ACHN (cell line): ENCODE measurements at places on chromosomes 5 and 9.
A peak's percentile ranks its signal among the peaks of the same experiment; 100 is the strongest.

DNA sequence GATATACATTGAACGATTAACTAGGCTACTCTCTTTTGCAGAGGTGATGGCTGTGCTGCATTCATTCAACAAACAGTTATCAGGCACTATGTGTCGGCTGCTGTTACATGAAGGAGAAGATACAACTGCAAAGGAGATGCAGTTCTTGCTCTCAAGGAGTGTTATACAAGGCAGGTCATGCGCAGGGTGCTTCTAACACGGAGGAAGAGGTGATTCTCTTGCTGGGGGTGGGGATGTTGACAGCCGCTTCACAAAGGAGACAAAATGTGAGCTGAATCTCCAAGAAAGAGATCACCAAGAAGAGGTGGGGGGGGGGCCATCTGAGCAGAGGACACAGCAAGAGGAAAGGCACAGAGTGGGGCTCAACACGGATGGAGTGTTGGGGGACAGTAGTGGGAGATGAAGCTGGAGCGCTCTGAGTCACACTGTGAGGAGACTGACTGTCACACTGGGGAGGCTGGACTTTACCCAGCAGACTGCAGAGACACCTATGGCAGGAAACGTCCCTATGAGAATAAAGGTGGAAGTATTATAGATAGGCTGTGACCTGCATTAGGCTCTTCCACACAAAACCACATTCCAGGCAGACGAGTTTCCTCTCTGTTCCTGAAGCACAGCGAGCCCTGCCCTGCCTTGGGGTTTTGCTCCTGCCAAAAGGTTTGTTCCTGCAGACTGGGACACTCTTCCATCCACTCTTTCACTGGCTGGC, 20.9 kb downstream of the NDUFA8 start:
- DNase-seq = no peak

DNA sequence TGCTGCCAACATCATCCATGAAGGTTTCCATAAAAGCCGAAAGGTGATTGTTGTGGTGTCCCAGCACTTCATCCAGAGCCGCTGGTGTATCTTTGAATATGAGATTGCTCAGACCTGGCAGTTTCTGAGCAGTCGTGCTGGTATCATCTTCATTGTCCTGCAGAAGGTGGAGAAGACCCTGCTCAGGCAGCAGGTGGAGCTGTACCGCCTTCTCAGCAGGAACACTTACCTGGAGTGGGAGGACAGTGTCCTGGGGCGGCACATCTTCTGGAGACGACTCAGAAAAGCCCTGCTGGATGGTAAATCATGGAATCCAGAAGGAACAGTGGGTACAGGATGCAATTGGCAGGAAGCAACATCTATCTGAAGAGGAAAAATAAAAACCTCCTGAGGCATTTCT, 10.1 kb downstream of the TLR4 start:
- DNase-seq = no peak

GRCh38 chr9:16442622-16443021, 427.8 kb downstream of the BNC2 start:
- DNase-seq = peak; percentile 61

DNA sequence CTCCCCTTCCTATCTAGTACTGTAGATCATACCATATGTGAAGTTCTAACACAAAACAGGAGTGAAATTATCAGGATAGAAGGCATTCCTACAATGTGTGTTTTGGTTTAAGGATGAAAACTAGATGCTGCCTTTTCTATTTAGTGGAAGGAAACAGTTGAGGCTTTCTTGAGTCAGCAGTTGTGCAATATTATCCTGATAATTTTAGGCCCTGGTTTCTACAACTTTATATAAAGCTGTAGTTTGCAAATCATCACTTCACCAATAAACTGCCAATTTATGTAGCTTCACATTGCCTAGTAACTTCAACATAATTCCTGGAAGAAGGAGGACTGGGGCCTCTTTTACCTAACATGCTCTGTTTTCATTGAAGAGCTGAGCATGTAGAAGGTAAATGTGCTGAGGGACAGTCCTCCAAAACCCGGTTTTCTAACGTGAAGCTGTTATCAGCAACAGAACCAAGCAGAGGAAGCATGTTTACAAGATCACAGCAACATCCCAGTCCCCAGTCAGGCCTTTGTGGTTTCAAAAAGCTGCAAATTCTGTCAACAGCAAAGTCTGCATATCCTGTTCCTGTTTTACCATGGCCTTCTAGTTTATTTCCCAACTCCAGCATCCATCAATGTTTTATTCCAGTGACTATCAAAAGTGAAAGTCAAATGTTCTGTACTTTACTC, 513.4 kb upstream of the MEF2C start:
- DNase-seq = no peak

DNA sequence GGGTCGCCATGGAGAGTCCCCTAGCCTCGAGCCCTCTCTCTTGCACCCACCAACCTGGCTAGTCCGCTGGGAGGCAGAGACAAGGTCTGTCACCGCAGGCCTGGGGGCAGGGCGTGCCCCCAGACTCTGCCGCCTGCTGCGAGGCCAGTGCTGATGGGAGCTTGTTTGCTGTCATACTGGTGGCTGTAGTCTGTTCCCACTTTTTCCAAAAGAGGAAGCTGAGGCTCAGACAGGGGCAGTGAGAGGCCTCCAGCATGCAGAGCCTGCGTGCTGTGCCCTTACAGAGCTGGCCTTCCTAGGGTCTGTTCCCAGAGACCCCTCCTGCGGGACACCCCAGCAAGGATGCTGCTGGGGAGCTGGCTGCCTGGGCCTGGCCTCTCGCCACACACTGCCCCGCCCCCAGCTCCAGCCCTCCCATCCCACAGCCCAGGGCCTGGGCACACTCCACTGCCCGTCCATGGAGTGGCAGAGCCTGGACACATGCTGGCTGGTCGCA, 21.0 kb upstream of the SUSD3 start:
- DNase-seq = no peak

DNA sequence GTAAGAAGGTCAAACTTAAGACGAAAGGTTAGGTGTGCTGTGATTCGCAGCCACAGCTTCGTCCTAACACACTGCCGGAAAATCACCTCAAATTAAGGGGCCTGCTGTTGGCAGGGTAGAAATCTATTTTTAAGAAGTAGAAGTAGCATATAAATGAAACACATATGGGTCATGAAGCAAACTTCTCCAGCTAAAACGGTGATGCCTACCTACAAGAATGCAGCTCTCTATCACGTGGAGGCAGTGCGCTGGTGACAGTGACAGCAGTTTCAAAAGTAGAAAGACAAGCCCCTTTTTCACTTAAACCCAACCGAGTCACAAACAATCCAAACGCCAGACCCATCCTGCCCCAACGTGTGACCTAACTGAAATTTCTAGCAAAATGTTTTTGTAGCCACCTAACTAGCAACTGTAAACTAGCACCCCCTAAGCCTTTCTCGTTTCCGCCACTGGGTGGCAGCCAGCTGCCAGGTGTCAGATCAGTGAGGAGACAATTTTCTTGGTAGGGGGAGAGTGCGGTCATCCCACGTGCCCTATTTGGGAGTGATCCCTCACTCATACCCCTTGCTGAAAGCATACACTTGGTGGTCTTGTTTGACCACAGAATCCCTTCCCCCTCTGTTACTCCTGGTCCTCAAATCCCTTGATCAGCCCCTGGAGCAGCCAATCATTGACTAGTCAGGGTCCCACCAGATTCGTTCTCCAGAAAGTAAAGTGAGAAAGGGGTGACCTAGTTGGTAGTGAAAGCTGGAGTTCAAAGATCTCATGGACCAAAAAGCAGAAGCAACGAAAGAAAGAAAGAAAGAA, 71.8 kb upstream of the MAMDC2 start:
- DNase-seq = peak; percentile 66

DNA sequence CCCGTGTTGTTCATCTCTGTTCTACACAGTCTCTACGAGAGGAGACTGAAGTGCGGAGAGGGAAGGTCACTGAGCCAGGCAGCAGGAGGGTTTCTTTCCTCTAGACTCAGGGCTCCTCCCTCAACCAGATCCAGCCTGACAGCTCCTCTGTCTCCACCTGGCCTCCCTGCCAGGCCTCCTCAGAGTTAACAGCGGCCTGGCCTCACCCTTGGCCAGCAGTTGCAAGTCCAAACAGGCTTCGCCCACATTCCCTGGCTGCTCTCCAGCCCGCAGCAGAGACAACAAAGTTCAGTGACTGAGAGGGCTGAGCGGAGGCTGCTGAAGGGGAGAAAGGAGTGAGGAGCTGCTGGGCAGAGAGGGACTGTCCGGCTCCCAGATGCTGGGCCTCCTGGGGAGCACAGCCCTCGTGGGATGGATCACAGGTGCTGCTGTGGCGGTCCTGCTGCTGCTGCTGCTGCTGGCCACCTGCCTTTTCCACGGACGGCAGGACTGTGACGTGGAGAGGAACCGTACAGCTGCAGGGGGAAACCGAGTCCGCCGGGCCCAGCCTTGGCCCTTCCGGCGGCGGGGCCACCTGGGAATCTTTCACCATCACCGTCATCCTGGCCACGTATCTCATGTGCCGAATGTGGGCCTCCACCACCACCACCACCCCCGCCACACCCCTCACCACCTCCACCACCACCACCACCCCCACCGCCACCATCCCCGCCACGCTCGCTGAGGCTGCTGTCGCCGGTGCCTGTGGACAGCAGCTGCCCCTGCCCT, at the start of gene HRCT1:
HRCT1 (plus strand) TSS at position 291 of the 768 bp plus-strand sequence; CDS start at position 377, 86 bp downstream.
- peak; percentile 95 for DNase-seq

DNA sequence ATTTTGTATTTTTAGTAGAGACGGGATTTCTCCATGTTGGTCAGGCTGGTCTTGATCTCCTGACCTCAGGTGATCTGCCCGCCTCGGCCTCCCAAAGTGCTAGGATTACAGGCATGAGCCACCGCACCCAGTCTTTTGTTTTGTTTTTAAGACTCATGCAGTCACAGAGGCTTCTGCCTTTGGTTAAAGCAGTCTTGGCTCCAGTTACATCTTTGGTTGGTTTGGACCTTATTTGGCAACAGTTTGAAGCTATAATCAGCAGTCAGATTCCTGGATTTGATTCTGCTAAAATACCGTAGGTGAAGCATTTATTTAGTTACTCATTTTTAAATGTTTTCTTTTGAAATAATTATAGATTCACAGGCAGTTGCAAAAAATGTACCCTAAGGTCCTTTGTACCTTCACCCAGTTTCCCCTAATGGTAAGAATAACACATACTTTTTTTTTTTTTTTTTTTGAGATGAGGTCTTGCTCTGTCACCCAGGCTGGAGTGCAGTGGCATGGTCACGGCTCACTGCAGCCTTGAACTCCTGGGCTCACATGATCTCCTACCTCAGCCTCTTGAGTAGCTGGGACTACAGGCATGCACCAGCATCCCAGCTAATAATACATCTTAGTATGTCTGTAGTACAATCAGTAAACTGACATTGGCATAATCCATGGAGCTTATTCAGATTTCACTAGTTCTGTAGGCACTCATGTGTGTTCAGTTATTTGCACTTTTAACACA, 15.7 kb downstream of the USP20 start:
- peak; percentile 14 for DNase-seq

DNA sequence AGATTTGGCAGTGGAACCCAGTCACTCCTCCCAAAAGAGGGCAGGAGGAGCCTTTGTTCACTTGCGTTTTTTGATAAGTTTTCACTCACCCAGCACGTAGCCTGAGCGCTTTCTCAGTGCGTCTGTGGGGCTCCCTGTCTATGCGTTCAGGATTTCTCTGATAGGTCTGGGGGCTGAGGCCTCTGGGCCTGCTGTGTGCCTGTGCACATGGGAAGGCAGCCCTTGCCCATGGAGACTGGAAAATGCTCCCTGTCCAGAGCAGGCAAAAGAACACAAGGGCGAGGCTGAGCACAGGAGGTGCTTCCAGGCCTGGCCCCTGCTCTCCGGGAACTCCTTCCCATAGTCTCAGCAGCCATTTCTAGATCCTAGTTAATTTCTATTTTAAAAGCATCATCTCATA, 249.9 kb downstream of the FSTL4 start:
- no peak for DNase-seq

GRCh38 chr9:113395000-113395861, 5.9 kb downstream of the ALAD start:
- DNase-seq = no peak

GRCh38 chr9:109449036-109449798, 48.9 kb downstream of the PTPN3 start:
- DNase-seq = no peak

DNA sequence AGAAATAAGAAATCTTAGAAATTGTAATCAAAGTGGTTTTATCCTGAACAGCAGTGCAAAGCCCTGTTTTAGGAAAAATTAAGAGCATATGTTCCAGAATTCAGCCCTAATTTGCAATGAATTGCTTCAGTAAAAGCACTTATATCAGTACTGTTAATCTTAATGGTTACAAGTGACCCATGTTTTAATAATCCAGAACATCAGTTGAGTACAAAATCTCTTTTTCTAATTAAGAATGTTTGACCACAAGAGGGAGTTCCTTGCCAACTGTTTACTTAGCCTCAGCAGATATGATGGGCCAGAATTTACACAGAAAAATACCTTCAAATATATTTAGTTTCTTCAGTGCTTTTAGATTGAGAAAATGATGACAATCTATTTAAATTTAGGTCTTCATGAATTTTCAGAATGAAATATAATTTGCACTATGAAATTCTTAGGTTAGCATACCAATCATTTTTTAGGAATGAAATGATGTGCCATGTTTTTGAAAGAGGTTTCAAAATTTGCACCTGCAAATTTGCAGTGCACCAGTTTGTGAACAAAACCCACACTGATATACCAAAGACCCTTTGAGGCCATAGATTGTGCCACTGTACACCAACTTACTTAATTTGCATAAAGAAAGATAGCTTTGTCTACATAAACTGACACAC, 926.3 kb upstream of the ARRDC3 start:
- DNase-seq = peak; percentile 40

DNA sequence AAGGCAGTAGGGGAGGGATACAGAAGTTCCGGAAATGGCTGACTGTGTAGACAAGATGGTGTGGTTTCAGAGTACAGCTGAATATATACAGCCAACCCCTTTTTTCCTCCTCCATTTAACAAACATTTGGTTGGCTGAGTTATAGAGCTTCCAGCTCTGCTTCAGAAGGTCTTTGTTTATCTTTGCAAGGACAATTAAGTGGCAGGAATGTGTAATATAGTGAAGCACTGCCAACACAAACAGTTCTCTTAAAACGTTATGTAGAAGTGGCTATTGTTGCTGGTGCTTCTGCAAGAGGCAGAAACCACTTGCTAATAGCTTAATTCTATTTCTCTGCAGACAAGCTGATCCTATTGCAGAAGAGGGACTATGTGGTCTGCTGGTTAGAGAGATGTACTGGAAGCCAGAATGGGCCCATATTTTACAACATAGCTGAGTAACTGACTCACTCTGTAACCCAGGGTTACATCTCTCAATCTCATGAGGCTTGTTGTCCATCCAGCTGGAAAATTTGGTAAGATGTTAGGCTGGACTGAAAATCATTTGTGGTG, 62.7 kb upstream of the OSMR start:
- DNase-seq = peak; percentile 85

DNA sequence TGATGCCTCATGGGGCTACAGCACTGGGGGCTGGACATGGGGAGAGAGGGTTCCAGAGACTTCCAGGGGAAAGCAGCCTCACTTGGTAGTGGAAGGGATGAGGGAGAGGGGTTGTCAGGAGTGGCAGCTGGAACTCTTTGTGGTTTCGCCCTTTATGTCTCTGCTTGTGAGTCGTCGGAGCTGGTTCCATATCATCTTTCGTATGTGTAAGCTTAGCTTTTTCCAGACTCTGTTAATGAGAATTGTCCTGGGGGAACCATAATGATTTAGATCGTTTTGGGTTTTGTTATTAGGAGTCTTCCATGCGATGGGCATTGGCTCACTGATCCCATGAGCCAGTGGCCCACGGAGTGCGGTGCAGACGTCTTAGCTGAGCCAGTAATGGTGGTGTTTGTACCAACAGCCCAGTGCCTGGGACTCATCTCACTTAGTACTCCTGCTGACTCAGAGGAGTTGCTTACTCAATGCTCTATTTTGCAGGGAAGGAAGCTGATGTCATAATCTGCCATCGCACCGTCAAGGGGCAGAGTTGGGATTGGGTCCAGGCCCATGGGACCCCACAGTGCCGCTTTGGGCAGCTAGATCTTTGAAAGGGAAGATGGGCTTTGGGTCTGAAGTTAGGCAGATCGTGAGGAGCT, 48.5 kb downstream of the NEK6 start:
- peak; percentile 67 for DNase-seq

- no peak for DNase-seq
These were observed 4.5 kb downstream of the FBXW5 start for GRCh38 chr9:136939996-136940525.
